CD4-positive, alpha-beta T cell treated with Interleukin-12 subunit alpha and Interleukin-12 subunit beta, for 1 hour (primary cell): ENCODE measurements at places on chromosomes 11 and 22.

DNA sequence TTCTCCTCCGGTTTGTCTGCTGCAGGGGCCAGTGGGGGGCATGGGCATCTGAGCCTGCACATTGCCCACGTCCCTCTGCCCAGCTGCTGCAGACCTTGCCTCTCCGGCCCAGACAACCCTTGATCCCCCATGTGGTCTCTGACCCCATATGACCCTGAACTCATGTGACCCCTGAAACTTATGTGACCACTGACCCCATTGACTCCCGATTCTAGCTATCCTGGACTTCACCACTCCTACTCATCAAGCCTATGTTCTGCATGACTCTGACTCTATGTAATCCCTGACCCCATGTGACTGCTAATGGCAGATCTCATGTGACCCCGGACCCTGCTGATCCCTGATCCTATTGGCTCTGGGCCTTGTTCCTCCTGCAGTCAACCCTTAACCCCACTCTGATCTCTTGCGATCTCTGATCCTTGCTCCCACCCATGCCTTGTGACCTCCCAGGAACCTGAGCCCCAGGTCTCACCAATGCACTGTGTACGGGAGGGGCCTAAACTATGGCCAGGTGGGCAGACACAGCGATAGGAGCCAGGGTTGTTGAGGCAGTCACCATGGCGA, 5.7 kb downstream of the LTBP3 start:
- no peak for DNase-seq

DNA sequence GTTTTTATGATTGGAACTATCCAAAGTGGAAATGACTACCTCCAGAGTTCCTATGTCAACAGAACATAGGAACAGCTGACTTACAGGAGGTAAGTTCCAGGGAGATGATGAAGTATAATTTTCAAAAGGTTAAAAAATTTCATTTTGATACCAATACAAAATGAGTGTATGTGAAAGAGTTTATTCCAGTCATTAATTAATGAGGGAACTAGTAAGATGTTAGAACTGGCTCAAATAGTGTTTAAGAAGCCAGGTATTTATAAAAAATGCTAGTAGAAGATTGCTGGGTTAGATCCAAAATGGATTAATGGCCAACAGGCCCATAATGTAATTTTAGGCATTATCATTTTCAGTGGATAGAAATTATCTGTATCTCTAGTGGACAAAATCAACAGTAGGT, 227.7 kb upstream of the ZBED5 start:
- no peak for DNase-seq

DNA sequence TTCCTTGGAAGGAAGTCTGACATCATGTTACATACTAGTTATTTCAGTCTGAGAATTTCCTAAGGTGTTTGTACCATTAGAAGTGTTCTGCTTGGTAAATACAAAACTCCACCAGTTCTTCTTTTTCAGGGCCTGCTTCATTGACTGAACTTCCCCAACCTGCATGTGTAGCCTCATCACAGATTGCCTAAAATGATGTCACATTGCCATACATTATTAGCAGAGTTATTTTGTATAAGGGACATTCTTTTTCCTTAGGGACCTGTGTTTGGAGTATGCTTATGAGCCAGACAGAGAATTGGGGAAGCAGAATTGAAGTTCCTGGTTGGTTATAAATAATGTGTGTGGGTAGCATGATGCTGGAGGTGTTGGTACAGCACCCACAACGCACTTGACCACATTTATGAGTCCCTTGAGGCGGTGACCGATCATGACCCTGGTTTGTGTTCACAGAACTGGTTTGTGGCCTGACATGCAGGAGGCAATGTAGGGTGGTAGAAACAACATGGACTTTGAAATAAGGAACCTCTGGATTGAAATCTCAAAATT, 16.4 kb upstream of the MMP7 start:
- peak; percentile 18 for DNase-seq

DNA sequence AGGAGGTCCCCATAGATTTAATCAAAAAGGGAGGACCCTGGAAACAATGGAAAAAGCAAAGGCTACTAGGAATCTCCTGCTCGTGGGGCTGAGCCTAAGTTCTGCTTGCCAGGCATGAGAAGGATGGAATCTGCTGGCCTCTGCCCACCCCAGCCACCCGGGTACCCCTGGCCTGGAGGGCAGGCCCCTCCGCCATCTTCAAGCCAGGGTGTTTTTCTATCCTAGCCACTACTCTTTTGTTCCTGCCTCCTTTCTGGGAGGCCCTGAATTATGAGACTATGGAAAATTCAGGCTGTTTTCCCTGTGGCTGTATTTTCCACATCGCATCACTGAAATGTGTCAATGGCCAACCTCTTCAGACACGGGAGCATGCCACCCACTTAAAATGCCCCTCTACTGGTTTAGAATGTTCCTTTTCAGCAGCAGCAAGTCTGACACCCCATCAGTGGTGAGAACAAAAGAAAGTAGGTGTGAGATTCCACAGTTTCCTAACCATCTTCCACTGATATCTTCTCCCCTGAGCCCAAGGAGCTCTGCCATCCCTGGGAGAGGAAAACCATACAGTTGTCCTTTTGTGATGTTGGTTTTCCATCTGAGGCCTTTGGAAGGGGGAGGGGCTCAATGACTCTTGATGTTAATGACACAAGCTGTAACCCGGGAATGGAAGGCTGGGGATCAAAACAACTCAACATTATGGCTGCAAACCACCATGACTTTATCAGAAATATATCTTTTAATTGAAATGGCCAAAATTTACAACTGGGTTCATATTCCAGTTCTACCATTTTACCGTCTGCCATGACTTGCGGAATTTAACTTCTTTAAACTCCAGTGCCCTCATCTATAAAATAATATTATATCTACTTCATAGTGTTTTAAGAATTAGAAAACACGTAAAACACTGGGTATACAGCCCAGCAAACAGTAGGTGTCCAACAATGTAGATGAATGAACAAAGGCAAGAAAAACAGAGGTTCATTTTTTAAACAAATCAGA, 22.2 kb downstream of the DKK3 start:
- no peak for DNase-seq

- no peak for DNase-seq
These were observed 3.2 kb upstream of the PRR5 start for GRCh38 chr22:44698531-44699421.

DNA sequence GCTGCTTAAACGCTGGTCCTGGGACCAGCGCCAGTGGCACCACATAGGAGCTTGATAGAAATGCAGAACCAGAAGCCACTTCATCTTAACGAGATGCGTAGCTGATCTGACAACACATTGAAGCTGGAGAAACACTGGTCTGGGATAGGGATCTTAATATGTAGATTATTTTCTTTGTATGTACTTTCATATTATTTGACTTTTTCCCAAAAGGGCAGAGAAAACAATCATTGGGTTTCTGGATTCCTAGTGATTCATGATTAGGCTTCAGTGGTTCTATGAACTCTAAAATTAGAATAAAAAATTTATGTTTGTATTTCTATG, 12.3 kb downstream of the MPEG1 start:
- DNase-seq: no peak

- DNase-seq: no peak
These were observed 198.8 kb downstream of the FAT3 start for GRCh38 chr11:92423115-92424034.

DNA sequence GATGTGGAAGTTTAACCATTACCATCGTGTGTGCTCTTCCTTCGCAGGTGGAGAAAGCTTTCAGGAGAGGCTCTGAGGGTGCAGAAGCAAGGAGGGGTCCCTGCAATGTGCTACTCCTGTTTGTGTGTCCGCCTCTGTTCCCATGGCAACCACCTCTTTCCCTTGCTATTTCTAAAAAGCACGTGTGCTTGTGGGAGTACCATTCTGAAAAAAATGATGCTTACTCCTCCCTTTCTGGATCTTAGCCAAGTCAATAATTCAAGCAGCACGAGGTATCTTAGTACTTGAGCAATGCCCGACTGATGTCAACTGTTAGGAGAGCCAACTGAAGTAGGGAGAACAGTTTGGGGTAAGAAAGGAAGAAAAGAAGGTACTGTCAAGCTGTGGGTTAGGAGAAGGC, 628.7 kb downstream of the NTM start:
- DNase-seq: no peak

GRCh38 chr11:68667511-68668500, 16.5 kb upstream of the GAL start:
- no peak for DNase-seq

- no peak for DNase-seq
These were observed 79.7 kb downstream of the DGCR2 start for GRCh38 chr22:19042285-19043120.

DNA sequence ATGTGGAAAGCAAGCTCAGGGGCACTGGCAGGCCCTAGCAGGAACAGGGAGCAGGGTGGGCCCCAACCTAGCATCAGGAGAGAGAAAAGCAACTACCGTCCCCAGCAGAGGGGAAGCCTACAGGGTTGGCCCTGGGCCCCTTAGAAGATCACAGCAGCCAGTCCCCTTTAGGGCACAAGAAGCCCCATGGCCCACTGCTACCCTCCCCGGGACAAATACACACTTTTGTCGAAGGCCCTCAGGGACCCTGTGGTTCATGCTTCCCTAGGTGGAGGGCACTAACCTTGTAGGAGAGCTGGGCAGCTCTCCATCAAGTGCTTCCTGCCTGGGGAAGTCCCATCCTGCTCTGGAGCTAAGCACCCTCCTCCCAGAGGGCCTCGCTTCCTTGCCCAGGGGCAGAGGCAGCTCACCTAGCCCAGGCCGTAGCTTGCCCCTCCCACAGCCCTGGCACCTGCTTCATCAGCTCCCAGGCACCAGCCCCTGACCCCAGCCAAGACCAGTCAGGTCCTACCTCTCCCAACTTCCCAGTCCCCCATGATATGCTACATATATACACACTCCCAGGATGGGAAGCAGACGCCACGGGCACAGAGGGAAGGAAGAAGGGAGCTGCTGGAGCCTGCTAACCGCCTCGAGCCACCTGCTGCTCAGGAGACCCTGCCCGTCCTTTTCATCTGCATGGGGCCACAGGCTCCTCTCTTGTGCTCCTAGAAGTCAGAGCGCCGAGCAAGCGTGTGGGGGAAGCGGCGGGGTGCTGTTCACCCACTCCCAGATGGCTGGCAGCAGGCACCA, 20.1 kb downstream of the SUN2 start:
- no peak for DNase-seq
